Activated CD4-positive, alpha-beta T cell treated with anti-CD3 and anti-CD28 coated beads, Interleukin-2, amount 10 ng/mL, durations not matched to agents 24 days and 14 days (primary cell): ENCODE measurements at places on chromosomes 7 and 10. TPM values are rescaled to one million over a fixed set of nuclear protein-coding genes. Genes with fewer than 3 reads are reported as not detected.

The MAP3K8 gene
- 20.9 and 22.0 TPM in 2 replicates for total RNA-seq

The SFRP4 gene
- not detected in 2 replicates for total RNA-seq

The NPC1L1 gene
- total RNA-seq, result not detected in 2 replicates

The CNPY1 gene
- not detected in 2 replicates for total RNA-seq

DNA sequence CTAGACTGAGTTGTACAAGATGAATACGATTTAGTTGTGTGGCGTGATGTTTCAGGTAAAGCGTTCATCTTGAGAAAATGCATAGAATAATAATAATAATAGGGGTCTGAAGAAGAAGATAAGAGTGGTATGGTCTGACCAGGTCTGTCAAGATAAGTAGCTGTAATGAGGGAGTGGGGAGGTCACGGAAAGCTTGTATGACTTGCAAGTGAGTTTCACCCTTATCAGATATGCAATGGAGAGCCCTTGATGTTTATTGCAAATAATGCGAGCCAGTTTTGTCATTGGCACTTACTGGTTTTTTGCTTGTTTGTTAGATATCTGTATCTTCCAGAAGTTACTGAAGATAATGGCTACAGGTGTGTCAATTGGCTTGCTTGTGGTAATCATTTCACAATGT is 611.5 kb downstream of the CNTNAP2 start:
- DNase-seq, result no peak

DNA sequence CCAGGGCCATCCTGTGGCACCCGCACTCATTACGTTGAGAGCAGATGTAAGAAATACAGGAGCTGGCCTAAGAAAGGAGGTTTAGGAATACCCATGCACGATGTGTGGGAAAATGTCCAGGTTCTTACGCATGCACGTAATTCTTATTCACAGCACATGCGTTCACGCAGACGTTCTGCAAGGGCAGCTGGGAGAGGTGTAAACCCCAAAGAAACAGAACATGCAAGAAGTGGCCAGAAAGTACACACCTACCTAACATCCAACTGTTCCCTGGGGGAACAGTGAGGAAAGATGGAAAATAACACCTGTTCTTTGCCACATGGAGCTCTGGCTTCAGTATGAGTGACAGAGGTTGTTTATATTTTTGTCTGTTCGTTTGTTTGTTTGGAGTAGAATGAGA is 285.6 kb downstream of the PRPF18 start:
- DNase-seq, result no peak

DNA sequence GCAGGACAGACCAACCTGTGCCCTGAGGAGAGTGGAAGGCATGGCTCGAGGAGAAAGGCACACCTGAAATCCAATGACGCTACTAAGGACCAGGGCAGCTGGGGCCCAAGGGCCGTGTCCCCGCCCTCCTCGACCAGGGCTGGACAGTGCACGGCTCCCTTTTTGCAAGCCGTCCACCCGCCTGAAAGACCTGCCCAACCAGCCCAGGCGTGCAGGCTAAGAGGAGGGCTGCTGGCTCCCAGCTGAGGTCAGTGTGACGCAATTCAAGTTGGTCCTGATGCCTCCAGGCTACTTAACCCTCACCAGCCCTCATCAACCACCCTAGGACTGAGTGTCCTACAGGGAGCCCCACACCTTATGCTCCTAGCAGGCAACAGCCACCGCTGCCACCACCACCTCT is 69.3 kb downstream of the DLG5 start:
- no peak for DNase-seq

GRCh38 chr7:33649476-33650441 is 255.6 kb upstream of the BMPER start:
- DNase-seq, result no peak

DNA sequence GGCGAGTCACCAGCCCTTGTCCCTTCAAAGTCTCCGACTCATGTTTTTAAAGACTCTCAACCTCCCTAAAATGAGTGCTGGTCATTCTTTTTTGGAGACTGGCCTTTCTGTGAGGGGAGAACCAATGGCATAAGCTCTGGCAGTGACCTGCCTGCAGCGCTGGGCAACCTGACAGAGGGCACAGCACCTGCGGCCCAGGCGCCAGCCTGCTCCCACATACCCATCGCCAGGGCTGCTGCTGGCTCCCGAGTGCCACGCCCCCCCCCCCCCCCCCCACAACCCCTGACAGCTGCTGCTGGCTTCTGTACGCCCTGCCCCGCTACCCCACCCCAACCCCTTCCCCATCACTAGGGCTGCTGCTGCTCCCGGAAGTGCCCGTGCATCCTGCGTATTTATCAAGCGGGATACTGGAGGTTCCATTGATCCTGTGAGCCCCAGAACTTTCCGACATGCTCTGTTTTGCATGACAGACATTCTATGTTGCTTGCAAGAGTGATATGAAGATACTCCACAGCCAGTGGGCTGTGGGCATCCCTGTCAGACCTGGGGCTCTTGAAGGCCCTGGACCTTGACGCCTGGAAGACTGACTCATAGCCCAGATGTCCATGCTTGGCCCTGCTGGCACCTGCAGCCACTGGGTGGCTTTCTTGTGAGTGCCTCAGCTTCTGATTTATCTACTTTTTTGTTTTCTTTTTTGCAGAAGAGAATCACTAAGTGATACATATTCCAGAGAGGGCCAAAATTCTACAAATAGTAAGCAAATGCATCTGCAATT is 243.9 kb downstream of the ZMYND11 start:
- DNase-seq, result no peak

DNA sequence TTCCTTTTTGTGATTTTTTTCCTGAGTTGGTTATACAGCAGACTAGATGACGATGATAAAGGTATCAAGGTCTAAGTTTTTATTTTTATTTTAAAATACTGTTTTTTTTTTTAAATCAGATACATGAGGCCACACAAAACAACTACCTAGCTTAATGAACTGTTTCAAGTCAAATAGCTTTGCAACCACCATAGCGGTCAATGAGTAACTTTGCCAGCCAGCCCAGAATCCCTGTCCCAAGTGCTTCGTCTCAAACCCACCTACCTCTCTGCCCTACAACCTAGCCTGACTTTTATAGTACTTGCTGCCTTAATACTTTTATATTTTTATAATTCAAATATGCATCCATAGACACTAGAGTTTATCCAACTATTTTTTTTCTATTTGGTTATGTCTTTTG is 676.5 kb downstream of the NRG3 start:
- DNase-seq, result no peak

GRCh38 chr10:639001-639750 is 50.3 kb downstream of the DIP2C start:
- no peak for DNase-seq
